ENCODE measurements at places on chromosomes 5 and 9.
A peak's percentile ranks its signal among the peaks of the same experiment; 100 is the strongest.

DNA sequence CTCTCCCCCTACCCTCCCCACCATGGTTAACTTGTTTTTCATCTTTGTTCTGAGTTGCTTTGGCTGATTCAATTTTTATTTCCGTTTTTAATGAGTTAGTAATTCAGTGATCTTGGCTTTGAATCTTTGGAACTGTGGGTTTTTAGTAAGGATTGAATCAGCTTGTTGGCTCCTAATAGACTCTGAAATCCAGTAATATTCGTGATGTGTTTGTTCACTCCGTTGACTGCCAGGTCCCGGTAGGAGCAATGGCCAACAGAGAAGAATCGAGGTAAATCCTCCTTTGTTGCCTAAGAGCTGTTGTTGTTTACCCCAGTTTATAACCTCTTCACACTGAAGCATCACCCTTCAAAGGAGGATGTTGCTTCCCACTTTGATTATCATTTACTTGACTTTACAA, 92.7 kb downstream of the PCSK1 start:
- no peak for DNase-seq

DNA sequence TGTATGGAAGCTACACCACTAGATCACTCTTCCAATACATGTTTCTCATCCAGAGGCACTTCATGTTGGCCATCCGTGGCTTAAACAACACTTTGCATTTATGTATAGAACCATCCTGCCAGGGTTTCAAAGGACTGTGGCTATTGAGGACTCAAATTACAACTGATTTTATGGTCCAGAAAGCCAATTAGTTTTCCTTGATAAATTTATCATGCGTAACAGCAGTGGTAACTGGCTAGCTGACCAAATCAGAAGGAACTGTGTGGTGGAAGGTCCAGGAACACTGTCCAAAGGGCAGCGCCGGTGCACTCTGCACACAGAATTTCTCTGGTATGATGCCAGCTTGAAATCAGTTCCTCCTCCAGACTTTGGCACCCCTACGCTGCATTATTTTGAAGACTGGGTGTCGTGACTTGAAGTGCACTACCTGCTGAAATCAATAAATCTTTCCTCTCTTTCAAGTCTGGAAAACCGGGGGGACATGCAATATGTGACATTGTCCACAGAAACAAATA, 69.3 kb upstream of the TMEM252 start:
- no peak for DNase-seq

GRCh38 chr5:87300744-87301143, 33.1 kb downstream of the RASA1 start:
- DNase-seq = no peak

GRCh38 chr5:55004729-55005128, 19.3 kb upstream of the GZMK start:
- DNase-seq = no peak

GRCh38 chr5:71865665-71866320, 146.7 kb downstream of the CARTPT start:
- no peak for DNase-seq

GRCh38 chr5:76363352-76364225, 39.5 kb upstream of the IQGAP2 start:
- DNase-seq = no peak

DNA sequence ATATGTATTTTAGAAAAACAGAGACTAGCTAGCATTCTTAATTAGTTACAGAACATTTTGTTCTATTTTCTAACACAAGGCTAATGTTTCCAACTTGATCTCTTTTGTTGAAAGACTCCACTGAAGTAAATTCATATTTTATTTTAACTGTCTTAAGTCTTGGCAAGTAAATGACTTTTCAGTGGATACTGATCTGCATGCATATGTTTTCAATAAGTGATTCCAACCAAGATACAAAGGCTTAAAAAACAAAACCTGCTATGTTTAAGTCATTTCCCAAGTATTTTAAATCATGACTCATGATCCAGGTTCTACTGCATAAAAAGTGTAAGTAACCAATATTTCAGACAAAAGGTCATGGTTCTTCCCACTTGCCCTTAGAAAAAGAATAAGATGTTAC, 5.7 kb downstream of the CDO1 start:
- DNase-seq = no peak

GRCh38 chr5:32419791-32420190, 24.7 kb downstream of the ZFR start:
- DNase-seq = no peak

- no peak for DNase-seq
Measured at GRCh38 chr9:78351816-78352215, 54.9 kb downstream of the PSAT1 start.

DNA sequence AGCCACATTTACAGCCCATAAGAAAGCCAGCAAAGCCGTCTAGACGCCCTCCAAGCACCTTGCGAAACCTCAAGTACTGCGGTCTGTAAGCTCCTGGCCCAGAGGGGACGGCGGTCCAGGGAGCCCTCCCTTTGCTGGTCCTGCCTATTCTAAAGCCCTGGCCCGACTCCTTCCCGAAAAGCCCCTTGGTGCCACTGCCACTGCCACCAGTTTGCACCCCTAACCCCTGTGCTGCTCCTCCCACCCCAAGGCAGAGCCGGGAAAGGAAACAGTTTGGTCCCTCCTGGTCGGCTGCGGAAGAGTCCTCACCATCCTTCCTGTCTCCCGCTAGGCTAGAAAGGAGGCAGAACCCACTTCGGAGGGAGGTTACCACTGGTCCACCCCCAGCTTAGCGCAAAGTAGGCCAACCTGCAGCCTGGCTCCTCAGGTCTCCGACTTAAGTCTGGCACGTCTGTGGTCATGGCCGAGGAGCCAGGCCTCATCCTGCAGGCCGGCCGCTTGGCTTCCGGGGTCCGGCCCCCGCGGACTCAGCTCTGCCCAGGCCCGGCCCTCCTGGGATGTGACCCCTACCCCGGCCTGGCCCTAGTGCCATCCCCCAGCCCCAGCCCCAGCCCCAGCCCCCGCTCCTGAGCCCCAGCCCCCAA, 916 bp downstream of the TOR1A start:
- no peak for DNase-seq

DNA sequence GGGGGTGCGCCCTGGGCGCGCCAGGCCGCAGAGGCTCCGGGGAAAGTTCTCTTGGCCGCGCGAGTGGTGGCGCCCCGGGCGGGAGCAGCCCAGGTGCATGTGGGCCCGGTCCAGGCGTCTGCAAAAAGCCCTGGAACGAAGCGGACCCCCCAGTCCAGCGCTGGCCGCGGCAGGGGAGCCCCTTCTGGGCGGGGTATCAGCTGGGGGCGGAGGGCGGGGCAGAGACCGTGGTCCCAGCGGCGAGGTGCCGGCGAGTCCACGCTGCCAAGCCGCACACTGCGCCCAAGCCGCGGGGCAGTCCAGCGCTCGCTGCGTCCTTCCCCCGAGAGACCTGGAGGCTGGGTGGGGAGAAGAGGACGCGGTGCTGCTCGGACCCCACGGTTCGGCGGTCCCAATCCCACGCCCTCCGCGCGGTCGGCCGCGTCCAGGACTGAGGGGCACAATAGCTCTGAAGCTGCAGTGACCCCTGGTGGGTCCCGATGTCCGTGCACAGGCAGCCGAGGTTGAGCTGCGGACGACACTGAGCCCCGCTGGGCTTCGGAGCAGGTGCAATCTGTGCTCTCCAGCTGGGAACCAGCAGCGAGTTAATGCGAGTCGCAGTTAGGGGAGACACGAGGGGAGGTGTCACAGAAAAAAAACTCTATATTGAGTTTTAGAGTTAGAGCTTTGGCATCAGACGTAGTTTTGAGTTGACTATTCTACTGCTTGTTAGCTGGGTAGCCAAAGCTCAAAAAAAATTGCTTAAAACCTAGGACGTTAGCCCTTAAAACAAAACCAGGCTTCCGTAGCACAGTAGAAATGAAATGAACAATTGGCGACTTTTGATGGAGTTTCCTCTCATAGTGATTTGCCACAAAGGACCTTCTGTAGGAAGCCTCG, 1.1 kb upstream of the EPB41L4A start:
- DNase-seq = peak; percentile 22

GRCh38 chr5:134255418-134256150, 29.7 kb upstream of the PPP2CA start:
- DNase-seq = no peak

GRCh38 chr5:118933703-118934102, 54.6 kb downstream of the DTWD2 start:
- DNase-seq = no peak

DNA sequence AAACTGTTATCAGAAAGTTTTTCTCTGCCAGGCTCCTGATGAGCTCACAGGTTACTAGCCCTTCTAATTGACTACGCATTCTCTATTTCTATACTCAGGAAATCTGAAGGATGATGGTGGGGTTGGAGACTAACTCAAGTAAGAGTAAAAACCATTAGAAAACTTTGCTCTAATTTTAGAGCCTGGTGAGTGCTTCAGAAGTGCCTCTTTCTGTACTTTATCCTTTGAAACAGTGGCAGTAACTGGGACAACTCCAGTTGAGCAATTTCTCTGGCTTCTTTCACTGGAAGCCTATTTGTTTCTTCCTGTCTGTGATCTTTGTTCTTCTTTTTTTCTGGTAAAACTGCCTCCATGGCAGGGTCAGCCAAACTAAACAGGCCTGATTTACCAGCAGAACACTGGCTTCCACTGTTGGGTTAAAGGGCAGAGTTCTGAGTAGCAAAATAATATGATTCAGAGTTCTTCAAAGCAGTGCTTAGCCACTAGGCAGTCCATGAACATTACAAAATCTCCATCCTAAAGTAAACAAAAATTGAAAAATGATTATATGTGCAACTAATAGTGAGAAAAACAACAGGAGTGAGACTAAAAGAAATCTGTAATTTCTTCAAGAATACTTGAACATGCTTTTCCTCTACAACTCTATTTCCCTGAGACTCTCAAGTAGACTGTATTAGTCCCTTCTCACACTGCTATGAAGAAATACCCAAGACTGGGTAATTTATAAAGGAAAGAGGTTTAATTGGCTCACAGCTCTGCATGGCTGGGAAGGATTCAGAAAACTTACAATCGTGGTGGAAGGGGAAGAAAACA, 79.8 kb downstream of the MROH2B start:
- DNase-seq = no peak

DNA sequence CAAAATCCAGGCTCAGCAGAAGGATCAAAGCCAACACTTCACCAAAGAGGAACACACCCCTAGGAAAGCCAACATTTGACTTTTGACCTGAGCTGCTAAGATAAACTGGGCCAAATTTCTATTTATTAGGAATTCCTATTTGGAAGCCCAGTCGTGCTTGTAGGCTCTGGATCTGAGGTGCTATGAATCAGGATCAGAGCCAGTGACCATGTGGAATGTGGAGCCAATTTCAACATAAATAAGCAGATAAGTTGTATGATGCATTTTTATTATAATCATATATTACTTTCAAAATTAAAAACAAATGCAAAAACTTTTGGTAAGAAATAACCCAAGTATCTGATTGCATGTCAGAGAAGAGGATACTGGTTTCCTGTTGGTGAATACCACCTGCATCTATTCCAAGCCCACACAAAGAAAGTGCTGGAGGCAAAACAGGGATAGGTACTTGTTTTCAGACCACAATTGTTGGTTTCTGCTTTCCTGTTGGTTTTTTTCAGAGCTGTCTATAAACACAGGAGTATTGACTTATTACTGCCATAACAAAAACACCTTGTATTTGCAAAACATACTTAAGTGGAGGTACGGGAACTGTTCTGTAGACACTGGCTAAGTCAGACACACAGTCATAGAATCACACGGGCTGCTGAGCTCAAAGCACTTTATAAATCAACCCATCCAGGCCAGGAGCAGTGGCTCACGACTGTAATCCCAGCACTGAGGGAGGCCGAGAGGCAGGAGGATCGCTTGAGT, 52.8 kb downstream of the ARL15 start:
- DNase-seq = no peak

- no peak for DNase-seq
Measured at GRCh38 chr9:123120953-123121352, 87.5 kb downstream of the GPR21 start.
